ENCODE measurements at places on chromosomes 11 and 22.

GRCh38 chr11:36696550-36696949 is 98.5 kb upstream of the RAG2 start:
- DNase-seq: no peak

DNA sequence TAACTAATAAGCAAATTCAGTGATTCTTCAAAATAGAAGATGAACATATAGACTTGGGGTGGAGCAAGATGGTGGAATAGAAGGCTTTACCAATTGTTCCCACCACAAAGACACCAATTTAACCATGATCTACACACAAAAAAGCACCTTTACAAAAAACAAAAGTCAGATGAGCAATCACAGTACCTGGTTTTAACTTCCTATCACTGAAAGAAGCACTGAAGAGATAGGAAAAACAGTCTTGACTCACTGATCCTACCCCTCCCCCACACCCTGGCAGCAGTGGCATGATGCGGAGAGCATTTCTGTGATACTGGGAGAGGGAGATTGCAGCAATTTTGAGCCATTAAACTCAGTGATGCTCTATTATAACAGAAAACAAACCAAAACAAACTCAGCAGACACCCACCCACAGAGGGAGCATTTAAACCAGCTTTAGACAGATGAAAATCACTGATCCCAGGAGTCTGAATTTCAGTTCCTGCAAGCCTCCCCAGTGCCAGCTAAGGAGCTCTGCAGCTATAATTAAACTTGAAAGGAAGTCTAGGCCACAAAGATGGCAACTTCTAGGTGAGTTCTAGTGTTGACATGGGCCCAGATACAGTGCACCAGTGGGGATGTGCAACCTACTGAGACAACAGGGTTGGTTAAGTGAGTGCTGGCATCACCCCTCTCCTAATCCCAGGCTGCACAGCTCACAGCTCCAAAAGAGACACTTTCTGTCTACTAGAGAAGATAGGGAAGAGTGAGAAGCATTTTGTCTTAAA is 161.8 kb upstream of the GRIA4 start:
- DNase-seq: no peak

DNA sequence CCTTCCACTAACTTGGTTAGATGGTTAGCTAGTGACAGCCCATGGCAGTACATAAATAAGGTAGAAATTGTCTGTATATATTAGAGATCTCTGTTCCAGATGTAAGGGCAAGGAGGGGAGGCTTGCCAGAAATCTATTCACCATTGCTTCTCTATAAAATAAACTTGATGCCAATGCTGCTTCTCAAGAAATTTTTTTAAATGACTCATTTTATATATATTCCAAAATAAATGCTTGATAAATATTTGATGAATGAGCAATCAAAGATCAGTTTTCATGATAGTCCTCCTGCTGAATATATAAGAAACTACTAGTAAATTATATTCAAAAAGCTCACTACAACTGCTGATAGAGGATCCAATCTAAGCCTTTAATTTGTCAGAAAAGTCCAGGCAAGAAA is 710.6 kb upstream of the CCDC179 start:
- peak; percentile 38 for DNase-seq

- peak; percentile 78 for DNase-seq
These were observed 38.0 kb downstream of the EXT2 start for GRCh38 chr11:44133335-44133946.

- no peak for DNase-seq
These were observed 115.6 kb upstream of the ZBED5 start for GRCh38 chr11:10973416-10973815.

- no peak for DNase-seq
These were observed 57.0 kb downstream of the BRD1 start for GRCh38 chr22:49770547-49771265.

DNA sequence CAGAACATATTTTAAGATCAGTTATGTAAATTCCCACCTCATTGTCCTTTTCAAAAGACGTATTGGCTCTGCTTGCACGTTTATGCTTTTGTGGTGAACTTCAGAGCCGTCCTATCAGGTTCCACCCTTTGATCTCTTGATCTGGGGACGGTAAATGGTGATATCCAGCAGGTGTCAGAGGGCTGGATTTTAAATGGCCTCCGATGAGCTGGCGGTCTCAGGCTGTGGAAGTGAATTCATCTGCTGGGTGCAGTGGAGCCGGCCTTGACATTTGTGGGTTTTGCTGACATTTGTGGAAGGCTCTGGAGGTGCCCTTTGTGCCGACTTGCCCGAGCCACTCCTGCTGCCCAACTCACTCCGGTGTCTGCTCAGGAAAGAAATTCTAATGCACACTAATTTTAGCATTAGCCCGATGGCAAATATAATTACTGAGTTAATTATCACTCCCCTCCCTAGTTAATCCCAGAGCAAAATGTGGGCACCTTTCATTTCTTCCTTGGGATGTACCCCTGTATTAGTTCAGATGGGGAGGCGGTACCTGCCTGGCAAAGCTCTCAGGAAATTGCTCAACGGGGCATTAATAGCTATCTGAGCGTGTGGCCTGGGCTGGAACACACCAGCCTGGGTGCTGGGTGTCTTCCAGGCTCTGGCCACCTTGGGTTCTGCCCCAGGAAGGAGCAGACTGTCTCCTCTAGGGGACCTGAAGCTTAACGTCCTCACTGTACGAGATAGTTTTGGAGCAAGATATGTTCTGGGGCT is 9.1 kb downstream of the LRP5 start:
- DNase-seq: no peak

GRCh38 chr11:69841859-69842698 is 22.9 kb upstream of the FGF3 start:
- DNase-seq: peak; percentile 30

All from choroid plexus epithelial cell (primary cell).